Posterior vena cava (tissue), 2 donors: ENCODE measurements at places on chromosomes 2 and 18. TPM values are rescaled to one million over a fixed set of nuclear protein-coding genes. Genes with fewer than 3 reads are reported as not detected.

Gene INO80C
- 18.8 TPM for total RNA-seq

- DNase-seq = no peak
These were observed 429.4 kb downstream of the ARHGAP15 start for GRCh38 chr2:143558665-143559064.

GRCh38 chr2:182973441-182974352 is 64.6 kb downstream of the NCKAP1 start:
- no peak for DNase-seq

- DNase-seq = no peak
These were observed 421 bp upstream of the CNTNAP5 start for GRCh38 chr2:124024561-124025170.

Gene COL4A3
- 0.76 TPM for total RNA-seq

Gene DES
- 7,652 TPM for total RNA-seq

- no peak for DNase-seq
These were observed 74.6 kb upstream of the RNF152 start for GRCh38 chr18:61967252-61967891.

Gene COL5A2
- total RNA-seq = 61.1 TPM

DNA sequence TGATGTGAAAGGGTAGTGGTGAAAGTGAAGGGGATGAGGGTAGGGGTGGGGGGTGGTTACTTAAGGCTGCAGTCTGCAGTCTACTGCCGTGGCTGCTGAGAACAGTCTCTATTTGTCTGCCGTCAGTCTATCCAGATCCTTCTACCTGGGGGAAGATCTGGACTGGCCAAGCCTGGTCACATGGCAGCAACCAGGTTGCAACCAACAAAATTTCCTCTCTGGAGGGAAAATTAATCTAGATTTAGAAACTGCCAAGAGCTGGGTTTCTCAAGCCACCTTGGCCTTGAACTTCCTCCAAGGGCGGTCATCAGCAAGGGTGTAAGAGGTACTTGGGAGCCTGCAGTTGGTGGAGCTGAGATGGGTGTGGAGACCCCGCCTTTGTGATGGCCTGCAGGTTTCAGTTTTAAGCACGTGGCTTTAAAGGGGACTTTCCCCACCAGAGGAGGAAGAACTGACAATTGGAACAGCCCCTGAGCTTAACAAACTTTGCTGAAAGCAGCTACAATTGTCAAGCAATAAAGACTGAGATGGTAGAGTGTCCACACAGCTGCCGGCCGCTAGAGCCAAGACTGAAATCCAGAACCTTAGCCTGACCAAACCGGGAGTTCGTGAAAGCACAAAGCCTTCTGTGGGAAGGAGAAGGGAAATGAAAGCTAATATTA is 31.4 kb upstream of the KCMF1 start:
- DNase-seq = no peak

DNA sequence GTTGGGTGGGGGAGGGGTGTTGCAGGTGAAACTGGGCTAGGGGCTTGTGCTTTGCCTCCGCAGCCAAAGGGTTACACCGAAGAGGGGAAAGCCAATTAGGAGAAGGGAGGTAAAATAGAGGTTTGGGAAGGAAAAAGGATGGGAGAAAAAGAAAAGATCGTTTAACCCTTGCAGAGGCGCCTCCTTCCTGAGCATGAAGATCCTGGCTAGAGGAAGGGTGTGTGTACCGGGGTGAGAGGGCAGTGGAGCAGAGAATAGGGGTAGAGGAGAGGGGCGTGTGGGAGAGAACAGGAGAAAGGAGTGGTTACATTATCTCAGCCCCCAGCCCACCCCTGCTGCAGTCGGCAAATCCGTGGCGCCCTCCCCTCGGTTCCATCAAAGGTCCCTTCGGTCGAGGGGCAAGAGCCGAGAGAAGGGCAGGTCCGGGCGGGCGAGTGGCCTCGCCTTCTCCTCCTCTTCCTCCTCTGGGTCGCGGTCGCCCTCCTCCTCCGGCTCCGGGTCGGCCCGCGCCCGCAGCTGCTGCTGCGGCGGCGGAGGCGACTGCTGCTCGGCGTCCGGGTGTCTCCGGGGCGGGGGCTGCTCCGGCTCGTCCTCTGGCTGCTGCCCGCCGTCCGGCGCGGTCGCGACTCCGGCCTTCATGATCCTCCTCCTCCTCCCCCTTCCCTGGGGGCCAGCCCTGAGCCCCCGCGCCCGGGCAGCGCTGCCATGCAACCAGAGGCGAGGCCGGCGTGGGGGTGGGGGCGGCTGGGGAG is 1.1 kb downstream of the MARCHF4 start:
- DNase-seq = no peak

DNA sequence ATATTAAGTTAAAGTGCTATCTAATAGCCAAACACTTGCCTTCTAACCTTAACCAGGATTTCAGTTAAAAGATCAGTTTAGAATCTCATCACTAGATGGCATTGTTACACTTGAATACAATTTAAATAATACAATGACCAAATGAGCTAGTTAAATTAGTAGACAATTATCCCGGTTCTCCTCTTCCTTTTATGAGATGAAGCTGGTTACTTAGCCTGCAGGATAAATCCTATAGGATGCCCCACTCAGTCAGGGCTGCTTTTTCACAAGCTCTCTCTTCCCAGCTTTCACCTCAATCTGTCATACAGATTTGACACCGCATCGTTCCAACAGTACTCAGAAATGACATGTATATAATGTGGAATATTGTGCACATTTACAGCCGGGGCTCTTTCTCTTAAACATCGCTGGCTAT is 678.8 kb downstream of the KCNJ3 start:
- no peak for DNase-seq

Gene CHRNA1
- total RNA-seq = not detected
